ENCODE measurements at places on chromosomes 4 and X.
A peak's percentile ranks its signal among the peaks of the same experiment; 100 is the strongest.

DNA sequence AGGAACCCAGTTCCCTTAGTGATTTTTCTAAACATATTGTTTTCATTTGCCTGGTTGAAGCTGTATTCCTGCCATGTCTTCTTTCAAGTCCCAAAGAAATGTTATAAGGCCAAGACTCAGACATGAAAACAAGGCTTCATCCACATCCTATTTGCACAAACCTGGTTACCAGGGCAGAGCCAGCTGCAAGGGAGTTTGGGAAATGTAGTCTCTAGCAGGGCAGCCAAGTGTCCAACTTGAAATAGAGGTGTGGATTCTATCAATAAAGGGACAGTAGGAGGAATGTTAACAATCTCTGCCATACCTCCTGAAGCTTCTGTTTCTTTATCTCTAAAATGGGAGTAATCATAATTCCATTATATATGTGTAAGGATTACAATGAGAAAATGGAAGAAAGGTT lies 56.6 kb downstream of the INTS12 start:
- no peak for DNase-seq

GRCh38 chrX:67613996-67614395 lies 70.2 kb downstream of the AR start:
- no peak for DNase-seq

DNA sequence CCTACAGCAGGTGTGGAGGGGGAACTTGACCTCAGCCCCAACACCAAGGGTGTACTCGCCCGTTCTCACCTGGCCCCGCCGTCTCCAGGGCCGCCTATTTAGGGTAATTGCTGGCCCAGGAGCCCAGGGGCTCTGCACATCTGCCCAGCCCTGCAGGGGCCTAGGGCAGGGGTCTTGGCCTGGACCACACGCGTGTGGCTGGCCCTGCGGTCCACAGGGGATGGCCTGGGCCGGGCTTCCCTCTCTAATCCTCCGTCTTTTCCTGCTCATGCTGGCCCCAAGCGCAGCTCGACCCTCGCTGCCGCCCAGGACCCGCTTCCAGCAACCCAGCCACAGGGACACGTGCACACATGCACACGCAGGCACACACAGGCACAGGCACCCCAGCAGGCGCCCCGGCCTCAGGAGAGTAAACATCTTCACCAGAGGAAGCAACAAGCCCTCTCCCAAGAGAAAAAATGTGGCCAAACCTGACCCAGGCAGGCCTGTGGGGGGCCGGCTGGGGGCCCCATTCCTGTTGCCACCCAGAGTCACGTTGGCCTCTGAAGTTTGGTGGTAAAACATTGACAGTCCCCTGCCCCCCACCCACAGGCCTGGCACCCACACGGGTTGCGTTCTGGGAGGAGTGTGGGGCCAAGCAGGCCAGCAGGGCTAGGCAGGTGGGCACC lies 24.6 kb upstream of the FGFR3 start:
- no peak for DNase-seq

GRCh38 chr4:94228493-94229216 lies 21.0 kb downstream of the SMARCAD1 start:
- no peak for DNase-seq

- DNase-seq: peak; percentile 26
These were observed 39.2 kb downstream of the COPS4 start for GRCh38 chr4:83074086-83074704.
